Glutamatergic neuron (in vitro differentiated cells): ENCODE measurements at places on chromosomes 7 and 10. TPM values are rescaled to one million over a fixed set of nuclear protein-coding genes. Genes with fewer than 3 reads are reported as not detected.

DNA sequence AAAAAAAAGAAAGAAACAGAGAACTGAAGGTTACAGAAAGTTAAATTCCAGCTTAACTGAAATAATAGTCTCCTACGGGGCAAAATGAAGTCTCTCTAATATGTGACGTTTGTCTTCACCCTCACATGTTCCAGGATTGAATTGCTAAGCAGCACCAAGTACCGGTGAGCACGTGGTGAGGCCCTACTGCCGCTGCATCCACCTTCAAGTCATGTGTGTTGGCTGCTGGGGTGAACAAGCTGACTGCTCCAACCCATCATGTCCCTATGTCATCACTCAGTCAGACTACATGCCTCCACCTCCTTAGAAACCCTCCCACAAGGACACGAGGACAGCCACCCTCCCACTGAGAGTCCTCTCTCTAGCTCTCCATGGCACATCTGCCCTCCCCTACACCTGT lies 35.4 kb upstream of the NPFFR1 start:
- no peak for DNase-seq

DNA sequence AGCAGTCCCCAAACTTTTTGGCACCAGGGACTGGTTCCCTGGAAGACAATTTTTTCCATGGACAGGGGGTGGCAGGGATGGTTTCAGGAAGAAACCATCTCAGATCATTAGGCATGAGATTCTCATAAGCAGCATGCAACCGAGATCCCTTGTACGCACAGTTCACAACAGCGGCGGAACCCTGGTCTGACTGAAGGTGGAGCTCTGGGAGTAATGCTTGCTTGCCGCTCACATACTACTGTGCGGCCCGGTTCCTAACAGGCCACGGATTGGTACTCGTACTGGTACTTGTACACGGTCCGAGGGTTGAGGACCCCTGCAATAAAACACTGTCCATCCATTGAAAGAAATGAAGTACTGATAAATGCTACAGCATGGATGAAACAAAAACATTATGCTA lies 32.8 kb downstream of the MKRN1 start:
- DNase-seq, result no peak

DNA sequence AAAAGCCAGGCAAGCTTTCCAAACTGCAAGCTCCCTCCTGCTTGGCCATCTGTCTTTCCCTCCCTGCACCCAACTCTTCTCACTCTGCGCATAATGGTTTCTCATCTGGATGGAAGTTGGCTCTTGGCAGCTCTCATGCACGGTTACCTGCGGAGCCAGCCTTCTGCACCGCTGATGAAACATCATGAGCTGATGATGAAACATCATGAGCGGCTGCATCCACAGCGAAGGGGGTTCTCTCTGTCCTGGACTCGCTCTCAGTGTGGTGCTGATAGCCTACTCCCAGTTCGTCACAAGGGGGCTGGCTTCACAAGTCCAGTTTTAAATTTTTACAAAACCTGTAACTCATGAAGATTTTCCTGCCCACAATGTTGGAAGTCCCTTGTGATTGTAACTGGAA lies 457.5 kb downstream of the ACTR3B start:
- no peak for DNase-seq

GRCh38 chr10:85447690-85448089 lies 918.9 kb downstream of the GRID1 start:
- DNase-seq, result no peak

DNA sequence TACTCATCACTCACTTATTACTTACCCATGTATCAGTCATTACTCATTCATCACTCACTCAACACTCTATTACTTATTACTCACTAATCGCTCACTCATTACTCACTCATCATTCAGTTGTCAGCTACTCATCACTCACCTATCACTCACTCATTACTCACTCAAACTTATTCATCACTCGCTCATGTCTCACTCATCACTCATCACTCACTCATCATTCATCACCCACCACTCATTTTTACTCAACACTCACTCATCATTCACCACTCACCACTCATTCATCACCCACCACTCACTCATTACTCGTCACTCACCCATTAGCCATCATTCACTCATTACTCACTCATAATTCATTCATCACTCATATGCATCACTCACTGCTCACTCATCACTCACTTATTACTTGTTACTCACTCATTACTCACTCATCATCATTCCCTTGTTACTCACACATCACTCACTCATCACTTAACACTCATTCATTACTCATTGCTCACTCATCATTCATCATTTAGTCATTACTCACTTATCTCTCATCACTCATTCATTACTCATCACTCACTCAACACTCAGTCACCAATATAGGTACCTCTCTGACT lies 237.9 kb downstream of the ADARB2 start:
- DNase-seq, result no peak

DNA sequence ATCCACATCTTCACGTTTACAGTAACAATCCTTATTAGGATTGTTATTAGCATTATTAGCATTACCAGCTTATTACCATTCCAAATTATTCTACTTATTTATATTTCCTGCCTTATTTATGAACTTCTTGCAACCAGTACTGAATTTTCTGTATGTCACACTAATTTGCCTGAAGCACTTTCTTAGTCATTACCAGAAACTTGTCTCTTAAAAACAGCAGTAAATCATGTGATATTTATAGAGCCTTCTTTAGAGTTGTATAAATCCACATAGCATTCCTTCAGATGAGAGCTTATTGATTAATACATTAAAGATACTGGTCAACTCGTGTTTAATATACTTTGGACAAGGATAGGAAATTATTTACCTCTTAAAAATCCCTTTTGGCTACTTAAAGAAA lies 618.6 kb downstream of the SUGCT start:
- no peak for DNase-seq

DNA sequence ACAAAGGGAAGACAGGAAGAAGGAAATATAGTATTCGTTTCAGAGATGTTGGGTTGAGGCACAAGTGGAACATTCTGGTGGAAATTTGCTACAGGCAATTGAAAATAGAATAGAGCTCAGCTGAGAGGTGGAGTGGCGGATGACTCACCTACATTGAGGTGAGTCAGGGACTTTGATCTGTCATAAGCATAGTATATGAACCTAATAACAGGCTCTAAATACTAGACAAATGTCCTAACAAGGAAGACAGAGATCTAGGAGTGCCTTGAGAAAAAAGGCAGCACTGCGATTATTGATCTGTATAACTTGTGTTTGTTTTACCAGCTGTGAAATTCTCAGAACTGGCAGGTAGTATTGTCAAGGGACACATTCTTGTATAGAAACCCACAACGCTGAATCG lies 907 bp upstream of the IFRD1 start:
- DNase-seq, result no peak

DNA sequence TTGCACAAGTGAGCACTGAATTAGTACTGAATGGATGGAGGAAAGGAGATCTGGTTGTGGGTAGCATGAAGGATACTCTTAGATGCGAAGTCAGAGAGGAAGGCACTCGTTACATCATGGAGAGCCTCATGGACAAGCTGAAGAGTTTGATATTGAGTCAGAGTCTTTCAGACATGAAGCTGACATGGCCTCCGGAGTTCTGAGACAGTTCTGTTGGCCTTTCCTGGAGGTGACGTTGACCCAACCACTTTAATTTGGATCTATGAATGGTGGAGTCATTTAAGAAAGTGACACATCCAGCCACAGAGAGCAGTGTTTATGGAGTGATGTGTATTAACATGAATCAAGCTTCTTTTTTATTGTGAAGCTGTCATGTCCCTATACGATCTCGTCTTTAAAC lies 286.3 kb upstream of the CDC14C start:
- DNase-seq, result no peak

DNA sequence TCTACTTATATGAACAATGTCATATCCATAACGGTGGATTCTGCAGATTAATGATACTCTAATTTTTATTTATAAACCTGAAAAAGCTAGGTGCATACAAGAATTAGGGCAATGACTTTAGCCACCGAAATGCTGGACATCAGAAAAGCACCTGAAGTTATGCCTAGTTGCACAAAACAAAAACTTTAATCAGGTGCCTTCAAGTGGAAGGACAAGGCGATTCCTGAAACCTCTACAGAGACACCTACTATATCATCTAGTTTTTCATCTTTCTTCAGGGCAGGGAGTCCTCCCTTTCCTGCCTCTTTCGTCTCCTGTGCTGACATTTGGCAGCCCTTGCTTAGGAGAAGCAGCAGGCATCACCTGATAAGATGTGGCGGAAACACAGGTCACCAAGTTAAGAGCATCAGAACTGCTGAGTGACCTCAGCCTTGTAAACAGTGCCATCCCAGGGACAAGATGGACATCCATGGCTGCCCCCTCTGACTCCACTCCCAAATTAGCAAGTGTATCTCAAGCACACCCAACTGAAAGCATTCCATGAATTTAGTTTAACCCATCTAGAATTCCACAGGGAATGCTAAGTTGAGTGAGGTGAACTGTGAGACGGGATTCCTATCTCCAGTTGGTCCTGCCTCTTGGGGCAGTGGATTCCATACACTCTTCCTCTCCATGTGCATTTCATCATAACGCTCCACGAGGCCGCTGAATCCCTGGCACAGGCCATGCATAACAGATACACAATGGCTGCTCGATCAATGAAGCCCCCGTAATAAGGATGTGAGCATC lies 5.8 kb downstream of the ITPRIP start:
- DNase-seq, result no peak

DNA sequence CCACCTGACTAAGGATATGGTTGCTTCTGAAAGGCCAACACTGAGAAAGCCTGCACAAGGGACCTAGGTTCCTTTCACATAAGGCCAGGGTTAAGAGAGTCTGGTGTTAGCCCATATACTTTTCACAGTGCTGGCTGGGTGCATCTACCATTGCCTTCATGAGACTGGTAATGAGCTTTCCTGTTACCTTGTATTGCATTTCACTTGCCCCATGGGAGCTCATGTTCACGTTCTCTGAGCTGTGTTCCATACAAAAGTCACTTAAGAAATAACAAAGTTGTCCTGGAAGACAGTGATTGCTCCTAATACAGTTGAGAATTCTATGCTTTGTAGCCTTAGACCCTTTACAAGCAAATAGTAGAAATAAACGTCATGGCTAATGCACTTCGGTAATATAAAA lies 337.8 kb upstream of the TEX47 start:
- no peak for DNase-seq

DNA sequence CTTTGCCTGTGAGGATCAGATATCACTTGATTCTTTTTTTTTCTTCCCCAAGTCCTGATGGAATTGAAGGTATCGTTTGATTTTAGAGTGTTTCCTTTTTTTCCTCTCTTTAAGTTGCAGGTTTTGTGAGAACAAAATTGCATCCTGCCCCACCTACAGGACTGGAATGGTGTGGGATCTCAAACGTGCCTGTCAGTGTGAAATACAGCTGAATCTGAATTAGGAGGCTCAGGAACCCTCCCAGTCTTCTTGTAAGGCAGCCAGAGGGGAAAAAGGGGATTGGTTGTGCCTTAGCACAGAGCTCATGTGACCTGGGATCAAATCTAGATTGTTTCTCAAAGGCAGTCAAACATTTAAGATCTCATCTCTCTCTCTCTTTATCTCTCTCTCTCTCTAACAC lies 32.7 kb upstream of the KLHL7 start:
- DNase-seq, result no peak

- DNase-seq, result no peak
These were observed 310.9 kb downstream of the CCDC3 start for GRCh38 chr10:12690525-12691126.

GRCh38 chr7:118110178-118110925 lies 73.6 kb upstream of the LSM8 start:
- no peak for DNase-seq

GRCh38 chr10:58585435-58585834 lies 72.8 kb downstream of the BICC1 start:
- no peak for DNase-seq

DNA sequence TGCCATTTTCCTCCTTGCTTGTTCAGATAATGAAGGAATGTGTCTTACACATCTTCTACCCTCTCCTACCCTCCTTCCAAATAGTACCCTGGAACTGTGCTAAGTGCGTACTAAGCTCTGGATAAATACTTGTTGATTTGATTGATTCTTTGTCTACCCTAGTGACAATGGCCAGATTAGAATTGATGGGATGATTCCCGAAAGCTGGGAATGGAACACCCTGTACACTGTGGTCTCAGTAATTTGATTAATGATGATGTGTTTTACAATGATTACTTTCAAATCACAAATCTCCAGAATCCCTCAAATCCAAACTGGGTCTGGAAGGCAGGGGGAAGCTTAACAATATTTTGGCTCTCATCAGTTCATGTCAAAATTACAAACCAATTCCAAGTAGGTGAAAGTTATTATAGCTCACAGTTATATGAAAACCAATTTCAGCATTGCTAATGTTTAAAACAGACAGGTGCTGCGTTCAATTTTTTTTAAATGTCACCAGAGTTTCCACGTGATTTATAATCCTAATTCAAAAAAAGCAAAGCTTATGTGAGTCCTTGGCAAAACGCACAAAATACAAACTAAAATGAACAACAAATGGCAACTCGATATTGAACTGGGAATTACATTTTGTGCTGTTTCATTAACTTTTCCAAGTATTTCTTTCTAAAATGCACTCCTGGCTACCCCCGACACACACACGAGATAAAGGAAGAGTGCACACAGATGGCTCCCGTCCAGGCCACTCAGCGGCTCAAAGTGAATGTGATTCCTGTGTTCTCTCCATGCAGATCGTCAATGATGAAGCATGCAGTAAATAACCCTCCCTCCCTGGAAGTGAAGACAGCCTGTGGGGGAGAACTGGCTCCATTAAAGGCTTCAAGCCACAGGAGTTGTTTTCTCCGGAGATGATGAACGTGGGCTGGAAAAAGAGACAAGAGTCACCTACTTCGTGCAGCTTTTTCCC lies 21.7 kb upstream of the ADRB1 start:
- DNase-seq, result no peak

DNA sequence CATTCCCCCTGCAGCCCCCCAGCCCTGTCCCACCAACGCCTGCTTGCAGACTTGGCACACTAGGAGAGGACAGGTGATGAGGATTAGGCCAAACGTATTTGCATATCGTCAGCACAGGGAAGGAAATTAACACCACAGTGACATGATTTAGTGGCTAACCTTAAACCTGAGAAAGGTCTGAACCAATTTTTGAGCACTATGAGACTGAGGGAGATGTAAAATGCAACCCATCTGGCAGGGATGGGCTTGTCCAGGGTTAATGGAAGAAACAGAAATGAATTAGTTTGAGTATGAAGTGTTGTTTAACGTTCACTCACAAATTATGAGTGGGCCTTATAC lies 183.6 kb downstream of the TAX1BP1 start:
- DNase-seq, result no peak

The CALN1 gene
- 3.5 TPM for total RNA-seq

The PLEKHA8 gene
- total RNA-seq, result 57.9 TPM

The GIMAP1 gene
- total RNA-seq, result not detected

The KCP gene
- total RNA-seq, result 2.2 TPM

The AKR1C3 gene
- total RNA-seq, result 0.49 TPM

The LLCFC1 gene
- not detected for total RNA-seq

The FHIP2A gene
- total RNA-seq, result 31.7 TPM

The BMPER gene
- total RNA-seq, result 16.2 TPM
